ENCODE measurements at places on chromosomes 1 and 21.

DNA sequence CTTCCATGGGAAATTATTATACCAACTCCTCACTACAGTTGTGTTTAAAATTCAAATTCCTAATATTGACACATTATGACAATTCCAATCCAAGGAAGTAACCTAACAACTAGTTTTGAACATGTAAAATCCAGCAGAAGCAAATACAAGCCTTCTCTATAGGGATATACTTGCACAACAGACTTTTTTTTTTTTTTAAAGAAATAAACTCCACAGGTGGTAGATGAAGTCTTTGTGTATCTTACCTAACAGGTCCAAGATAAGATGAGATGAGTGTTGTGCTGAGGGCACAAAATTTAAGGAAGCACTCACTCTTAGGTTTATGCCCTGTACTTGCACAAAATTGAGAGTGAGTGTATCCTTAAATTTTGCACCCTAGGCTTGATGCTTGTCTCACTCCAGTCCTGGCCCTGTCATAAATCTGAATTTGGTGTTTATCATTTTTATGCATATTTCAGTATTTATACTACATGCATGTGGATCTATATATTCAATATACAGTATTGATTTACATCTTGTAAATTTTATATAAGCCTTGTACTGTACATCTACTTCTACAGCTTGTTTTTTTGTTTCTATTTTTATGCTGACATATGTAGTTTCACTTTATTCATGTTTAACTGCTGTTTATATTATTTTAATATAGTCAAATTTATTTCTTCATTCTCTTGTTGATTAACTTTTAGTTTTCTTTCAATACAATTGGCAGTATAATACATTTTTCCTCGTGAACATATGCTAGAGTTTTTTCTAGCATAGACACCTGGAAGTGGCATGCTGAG is 60.6 kb upstream of the RGL1 start:
- DNase-seq = no peak

- no peak for DNase-seq
Observed at GRCh38 chr1:87129606-87130005, 199.1 kb upstream of the LMO4 start.

DNA sequence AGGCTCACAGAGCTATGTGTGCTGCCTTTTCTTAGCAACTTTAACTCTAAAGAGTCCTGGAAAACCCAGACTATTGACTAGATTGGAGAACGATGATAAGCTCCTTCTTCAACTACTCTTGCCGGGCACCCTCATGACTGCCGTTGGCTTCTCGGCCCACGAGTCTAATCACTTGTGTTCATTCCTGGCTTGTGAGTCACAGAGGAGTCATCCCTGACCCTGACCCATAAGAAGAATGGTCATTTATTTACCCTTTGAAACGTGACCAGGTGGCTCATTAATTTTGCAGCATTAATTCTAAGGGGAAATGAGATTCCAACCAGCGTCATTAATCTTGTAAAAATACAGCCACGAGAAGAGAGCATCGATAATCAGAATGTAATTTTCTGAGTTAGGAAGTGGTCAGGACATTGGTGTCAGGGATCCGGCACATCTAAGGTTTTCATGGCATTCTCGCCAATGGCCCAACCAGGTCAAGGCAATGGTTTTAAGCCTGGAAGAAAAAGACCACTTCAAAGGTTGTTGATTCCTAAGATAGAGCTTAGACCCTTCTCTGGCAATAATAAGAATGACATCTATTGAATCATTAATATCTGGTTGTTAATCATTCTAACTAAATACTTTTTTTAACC is 183.6 kb upstream of the RUNX1 start:
- DNase-seq = no peak

DNA sequence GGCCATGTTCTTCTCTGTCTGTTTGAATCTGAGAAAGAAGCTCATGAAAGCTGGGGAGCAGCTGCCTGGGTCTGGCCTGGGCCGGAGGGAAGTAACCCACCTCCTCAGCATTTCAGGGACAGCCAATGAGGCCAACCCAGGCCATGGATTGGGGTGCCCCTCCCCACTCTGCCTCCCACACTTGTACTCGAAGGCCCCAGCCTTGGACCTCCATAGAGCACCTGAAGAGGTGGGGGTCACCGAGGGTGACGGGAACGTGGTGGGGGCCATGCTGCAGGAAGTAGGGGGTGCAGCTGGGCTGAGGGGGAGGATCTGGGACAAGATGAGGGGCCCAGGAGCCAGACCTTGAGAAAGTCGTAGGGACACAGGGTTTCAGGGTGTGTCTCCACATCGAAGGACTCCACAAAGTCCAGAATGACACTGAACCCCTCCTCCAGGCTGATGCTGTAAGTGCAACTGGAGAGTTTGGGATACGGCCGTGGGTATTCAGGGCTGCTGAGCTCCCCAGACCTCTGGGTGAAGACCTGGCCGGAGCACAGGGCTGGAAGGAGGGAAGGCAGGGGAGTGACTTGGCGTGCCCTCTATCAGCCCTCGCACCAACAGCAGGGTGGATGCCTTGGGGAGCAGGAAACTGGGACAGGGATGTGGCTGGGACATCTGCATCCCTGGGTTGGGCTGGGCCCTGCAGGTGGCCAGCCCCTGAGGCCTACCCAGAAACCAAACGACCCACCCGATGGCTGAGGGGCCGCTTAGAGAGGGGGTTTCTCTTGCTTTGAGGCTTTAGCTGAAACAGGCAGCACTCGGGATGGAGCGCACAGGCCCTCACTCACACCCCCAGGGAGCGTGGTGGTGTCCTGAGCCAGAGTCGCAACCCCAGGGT is 3.8 kb downstream of the MASP2 start:
- DNase-seq = no peak

All from stimulated activated CD4-positive, alpha-beta T cell treated with anti-CD3 and anti-CD28 coated beads, Interleukin-2, amount 100 ng/mL, for 4 hours (primary cell).